ENCODE measurements at places on chromosomes 6 and 20. TPM values are rescaled to one million over a fixed set of nuclear protein-coding genes. Genes with fewer than 3 reads are reported as not detected.

OR2B6 gene
- total RNA-seq = not detected

TMEM239 gene
- not detected for total RNA-seq

HS3ST5 gene
- total RNA-seq = not detected

RIPPLY2 gene
- 1.3 TPM for total RNA-seq

- DNase-seq = no peak
Observed at GRCh38 chr6:70113171-70113570, 189.7 kb downstream of the COL9A1 start.

DNA sequence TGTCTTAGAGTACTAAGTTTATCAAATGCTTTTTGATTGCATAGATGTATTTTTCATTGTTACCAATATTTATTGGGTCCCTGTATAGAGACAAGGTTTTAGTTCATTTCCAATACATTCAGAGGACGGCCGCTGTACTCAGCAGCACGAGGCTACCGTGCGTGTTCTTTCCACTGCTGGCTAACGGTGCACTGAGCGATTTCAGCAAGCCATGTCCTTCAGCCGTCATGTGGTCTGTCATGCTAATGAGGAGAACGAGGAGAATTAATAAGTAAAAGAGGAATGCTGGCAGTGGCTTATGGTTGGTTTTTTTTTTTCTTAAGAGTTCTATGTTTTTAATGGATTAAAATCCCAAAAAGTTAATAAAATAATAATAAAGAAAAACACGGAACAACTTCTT, 253.6 kb downstream of the ARID1B start:
- no peak for DNase-seq

DNA sequence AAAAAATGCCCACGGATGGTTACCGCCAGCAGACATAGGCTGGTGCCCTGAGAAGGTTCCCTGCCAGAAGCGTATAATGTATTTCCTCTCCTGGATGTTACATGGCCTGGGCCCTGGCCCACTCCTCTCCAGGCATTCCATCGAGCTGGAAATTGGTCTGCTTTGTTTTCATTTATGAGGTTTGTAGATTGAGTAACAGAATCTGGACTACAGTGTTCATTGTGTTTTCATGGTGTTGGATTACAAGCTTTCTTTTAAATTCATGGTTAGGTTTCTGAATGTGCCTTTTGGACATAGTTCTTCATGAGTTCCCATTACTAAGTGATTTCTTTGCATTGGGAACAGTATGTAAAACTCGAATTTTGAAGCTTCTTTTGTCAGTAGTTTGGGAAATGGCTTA, 6.4 kb downstream of the TIAM2 start:
- DNase-seq = no peak

Data from mucosa of descending colon (tissue), 3 donors.